Caki2 (cell line): ENCODE measurements at places on chromosomes 1 and 21. TPM values are rescaled to one million over a fixed set of nuclear protein-coding genes. Genes with fewer than 3 reads are reported as not detected.

Gene SPRR2G
- total RNA-seq: not detected in 2 replicates

Gene GPR3
- total RNA-seq: 1.7 TPM in 1 of 2 replicates, not detected in the other

Gene TNFRSF18
- not detected in 2 replicates for total RNA-seq

Gene RBM11
- 2.8 and 10.4 TPM in 2 replicates for total RNA-seq

DNA sequence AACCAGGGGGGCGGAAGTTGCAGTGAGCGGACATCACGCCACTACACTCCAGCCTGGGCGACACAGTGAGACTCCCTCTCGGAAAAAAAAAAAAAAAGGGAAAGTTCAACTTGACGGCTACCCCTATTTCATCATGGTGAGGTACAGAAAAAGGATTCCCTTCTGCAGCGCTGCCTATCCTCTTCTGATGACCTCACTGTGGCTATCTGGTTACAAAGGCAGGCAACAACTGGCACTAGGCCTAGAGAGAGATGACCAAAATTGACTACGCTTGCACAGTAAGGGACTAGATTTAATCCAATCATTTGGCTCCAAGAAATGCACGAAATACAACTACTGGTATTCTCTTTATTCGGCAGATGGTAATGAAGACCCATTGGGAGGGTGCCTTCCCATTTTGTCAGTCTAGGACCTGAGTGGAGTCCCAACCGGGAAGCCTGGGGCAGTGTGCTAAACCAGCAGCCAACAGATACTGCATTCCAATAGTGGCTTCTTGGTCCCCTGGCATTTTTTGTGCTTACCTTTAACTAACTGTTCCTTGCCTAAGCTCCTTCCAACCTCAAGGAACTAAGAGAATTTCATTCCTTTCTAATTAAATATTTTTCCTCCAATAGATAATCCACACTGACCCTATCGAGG lies 36.6 kb downstream of the ITPKB start:
- DNase-seq: no peak
